ENCODE measurements at places on chromosomes 12 and 14.

DNA sequence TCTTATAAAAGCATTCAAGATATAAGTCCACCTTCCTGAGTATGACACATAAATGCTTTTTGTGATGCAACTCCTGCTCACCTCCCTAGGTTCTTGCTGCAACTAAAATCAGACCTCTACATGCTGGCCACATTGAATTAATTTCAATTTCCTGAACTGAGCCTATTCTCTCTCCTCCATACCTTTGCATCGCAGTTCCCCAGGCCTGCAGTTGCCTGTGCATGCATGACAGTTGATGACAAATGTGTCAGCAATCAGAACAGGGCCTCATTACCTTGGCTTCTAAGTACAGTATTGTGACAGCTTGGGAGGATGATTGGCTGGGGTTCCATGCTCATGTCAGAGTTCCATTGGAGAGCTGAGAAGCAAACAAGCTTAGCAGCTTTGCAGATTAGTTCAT lies 3.9 kb upstream of the TM7SF3 start:
- DNase-seq: no peak

DNA sequence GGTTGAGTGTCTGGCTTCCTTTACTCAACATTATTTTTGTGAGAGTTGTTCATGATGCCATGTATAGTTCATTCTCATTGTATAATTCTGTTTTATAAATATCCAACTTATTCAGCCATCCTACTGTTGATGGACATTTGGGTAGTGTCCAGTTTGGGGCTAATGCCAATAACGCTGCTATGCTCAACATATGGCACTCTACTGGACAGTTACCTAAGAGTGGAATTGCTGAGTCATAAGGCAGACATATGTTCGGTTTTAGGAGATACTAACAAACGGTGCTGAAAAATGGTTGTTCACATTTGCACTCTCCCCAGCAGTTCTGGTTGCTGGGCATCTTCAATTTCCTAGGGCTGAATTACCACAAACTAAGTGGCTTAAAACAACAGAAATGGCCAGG lies 28.7 kb upstream of the P2RX4 start:
- DNase-seq: no peak

- DNase-seq: no peak
Observed at GRCh38 chr12:128786741-128787391, 36.9 kb downstream of the SLC15A4 start.

DNA sequence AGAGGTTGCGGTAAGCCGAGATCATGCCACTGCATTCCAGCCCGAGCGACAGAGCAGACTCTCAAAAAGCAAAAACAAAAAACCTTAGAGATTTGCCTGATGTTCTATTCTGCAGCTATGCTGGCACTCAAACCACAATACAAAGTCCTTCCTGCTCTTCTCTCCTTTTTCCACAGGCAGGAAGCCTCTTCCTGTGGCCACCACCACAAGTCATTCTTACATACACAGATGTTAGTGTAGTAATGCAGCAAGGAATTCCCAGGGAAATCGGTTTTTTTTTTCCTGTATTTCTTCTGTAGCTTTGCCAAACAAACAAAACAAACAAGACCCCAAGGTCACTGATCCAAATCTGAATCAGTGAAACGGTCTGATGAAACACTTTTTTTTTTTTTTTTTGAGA lies 104.3 kb downstream of the FIGNL2 start:
- DNase-seq: no peak

DNA sequence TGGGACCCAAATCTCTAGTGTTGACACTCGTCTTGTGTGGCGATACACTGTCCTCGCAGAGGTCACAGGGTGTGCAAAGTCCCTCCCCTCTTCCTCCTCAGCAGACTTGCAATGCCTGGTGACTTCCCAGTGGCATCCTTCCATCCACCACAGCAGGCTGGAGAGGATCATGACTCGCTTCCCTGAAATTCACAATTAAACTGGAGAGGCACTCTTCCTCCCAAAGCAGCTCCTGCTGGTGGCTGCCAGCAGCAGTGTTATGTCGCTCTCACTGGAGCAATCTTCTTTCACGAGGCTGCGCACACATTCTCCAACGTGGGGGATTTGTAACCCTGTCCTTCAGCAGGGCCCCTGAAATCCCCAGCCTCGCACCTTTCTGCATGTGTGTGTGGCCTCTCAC lies 145.2 kb upstream of the TMCC3 start:
- no peak for DNase-seq

GRCh38 chr12:46790066-46790465 lies 35.7 kb downstream of the SLC38A4 start:
- no peak for DNase-seq

- DNase-seq: no peak
Observed at GRCh38 chr12:46804054-46804453, 21.7 kb downstream of the SLC38A4 start.

DNA sequence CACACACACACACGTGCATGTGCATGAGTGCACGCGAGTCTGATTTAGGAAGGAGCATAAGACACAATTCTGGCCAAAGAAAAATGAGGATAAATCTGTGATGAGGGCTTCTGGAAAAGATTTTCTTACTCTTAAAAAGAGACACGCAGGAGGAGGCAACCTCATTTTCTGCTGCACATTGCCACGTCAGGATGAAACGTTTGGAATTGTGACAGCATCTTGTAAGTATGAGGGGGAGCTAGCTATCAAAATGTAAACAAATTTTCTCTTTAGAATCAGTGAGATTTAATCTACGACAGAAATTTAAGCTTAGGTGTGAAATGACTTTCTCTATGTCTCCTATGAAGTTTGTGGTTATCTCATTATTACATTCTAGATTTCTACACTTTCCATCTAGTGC lies 31.1 kb upstream of the NUBPL start:
- DNase-seq: no peak

DNA sequence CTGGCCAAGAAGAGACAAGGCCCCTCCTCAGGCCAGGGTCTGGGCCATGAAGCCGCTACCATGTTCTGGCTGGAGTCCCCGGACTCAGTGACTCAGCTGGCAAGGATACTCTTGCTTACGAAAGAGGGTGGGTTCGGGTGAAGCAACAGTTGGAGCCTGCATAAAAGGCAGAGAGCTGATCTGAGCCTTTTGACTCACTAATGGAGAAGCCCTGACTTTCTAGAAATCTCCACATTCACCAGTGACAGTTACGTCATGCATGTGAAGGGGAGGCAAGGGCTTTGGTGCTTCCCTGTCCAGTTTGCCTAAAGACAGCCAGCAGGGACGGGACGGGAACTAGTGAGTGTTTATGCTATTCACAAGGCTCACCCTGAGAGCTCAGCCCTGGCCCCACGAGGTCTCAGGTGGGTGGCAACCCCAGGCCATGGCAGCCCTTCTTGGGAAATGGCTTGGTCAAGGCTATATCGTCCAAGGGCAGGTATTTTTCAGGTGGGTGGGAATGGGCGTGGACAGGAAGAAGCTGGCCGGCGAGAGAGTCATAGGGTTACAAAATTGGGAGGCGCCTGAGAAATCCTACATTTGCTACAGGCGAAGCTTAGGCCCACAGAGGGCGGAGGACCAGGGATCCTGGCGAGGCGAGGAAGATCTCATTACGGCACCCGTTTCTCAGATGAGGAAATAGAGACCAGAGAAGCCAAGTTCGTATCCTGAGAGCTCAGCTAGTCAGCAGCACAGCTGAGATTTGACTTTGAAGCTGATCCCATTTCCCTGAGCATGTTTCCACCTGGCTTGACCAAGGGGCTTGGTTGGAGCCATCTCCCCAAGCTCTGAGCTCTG lies 314.6 kb downstream of the BCL11B start:
- DNase-seq: no peak

- no peak for DNase-seq
Observed at GRCh38 chr12:58741226-58741625, 179.1 kb downstream of the LRIG3 start.

DNA sequence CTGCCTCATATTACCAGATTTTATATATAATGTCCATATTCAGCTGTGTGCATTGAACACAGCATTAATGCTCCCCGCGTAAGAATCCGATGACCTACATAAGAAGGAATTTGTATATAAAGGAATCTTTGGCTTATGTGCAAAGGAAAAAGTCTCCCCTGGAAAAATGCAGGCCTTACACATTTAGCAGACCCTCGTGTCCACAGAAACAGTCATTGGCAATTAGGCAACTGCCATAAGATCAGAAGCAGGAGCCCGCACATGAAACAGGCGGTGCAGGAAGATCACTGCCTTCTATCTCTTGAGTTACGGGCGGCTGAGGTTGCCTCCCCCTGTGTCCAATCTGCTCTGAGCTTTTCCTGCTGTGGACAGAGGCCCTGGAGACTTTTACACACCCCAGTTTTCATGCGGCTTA lies 63.2 kb upstream of the RFX4 start:
- DNase-seq: no peak

DNA sequence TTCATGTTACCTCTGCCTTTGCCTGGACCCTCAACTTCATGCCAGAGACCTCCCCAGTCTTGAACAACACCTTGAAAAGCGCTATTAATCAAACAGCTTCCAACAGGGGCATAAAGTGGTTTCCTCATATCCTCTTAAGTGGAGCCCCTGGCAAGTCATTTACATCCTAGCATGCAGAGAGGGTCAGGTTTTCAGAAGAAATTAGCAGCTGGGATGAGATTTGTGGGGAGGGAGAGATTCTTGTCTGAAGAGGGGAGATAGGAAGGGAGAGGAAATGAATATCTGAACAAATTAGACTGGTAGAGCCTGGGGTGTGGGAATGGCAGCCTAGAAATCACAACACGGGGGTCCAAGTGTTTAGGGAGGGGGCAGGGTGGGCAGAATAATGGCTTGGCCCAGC lies 45.6 kb downstream of the CALM1 start:
- no peak for DNase-seq

DNA sequence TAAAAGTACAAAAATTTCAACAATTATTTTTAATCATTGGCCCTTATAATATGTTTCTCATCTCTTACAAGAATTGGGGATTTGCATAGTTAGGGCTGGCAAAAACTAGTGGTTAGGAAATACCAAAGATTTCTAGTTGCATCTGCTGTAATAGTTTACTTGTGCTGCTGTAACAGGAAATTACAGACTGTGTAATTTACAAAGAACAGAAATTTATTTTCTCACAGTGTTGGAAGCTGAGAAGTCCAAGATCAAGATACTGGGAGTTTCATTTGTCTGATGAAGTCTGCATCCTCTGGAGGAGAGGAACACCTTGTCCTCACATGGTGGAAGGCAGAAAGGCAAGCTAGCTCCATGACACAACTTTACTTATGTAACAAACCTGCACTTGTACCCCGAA lies 157.0 kb downstream of the FLRT2 start:
- DNase-seq: no peak

DNA sequence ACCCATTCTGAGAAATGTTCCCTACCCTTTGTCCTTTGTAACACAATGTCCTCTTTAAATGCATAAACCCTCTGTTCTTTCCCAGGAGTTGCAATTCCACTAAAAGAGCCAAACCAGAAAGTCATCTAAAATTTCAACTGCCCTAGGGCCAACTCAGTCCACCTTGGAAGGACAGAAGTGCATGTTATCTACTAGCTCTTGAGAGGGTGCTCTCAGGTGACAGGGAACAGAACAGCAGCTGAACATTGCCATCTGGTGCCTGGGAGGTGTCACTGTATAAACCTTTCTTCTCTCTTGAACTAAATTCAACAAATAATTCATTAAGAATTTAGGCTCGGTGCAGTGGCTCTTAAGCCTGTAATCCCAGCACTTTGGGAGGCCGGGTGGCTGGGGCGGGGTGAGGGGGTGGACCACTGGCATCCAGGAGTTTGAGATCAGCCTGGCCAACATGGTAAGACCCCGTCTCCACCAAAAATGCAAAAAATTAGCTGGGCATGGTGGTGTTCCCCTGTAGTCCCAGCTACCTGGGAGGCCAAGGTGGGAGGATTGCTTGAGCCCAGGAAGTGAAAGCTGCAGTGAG lies 10.3 kb upstream of the FERMT2 start:
- no peak for DNase-seq

GRCh38 chr14:76525106-76525821 lies 149.3 kb downstream of the ESRRB start:
- DNase-seq: no peak

GRCh38 chr14:38079268-38079667 lies 128.4 kb upstream of the SSTR1 start:
- DNase-seq: no peak

GRCh38 chr12:124359671-124360581 lies 65.0 kb downstream of the RFLNA start:
- no peak for DNase-seq

DNA sequence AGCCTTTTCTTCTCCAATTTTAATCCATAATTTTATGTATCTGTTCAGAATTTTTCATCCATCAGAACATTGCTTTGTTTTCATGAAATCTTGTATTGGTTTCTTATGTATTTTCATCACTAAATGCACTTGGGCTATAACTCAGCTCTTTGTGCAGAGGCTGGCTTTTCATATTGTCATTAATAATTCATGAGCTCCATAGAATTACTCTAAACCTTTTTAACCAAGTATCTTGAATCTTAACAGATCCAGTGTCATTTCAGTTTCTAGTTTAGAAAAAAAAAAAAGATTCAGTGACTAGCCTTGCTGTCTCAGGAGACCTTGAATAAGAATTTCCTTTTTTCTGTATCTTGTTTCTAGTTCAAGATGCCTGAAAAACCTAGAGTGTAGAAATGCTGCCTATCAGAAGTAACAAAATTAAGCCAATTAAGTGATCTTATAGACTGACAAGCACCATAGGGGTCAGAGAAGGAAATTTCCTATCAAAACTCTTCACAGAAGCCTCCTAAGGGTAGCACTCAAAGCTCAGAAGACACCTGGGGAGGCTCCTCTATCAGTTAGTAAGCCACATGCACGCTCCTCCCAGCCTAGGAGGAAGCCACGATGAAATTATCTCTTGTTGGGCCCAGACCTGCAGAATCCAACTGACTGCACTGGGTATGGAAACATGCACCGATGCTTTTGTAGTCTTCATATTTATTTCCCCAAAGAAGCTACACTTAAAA lies 163.4 kb downstream of the KICS2 start:
- no peak for DNase-seq

DNA sequence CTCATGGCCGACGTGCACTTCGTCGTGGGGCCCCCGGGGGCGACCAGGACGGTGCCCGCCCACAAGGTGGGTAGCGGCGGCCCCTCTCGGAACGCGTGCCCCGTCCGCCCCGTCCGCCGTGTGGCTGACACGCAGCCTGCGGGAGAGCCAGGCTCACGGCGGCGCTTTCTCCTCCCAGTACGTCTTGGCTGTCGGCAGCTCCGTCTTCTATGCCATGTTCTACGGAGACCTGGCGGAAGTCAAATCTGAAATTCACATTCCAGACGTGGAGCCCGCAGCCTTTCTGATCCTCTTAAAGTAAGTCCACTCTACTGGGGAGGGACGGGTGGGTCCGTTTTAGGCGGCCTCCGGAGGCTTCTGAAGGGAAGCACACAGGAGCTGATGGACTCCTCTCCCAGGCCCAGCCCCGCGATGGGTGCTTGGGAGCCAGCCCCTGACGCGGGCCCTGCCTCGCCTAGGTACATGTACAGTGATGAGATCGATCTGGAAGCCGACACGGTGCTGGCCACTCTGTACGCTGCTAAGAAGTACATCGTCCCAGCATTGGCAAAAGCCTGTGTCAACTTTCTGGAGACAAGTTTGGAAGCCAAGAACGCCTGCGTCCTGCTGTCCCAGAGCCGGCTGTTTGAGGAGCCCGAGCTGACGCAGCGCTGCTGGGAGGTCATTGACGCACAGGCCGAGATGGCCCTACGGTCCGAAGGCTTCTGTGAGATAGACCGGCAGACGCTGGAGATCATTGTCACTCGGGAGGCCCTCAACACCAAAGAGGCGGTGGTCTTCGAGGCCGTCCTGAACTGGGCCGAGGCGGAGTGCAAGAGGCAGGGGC lies 1.1 kb downstream of the BTBD6 start:
- DNase-seq: no peak

Data from stimulated activated CD8-positive, alpha-beta memory T cell treated with anti-CD3 and anti-CD28 coated beads, Interleukin-2, amount 100 ng/mL, for 1 hour (primary cell).